ENCODE measurements at places on chromosomes 11 and 22.

DNA sequence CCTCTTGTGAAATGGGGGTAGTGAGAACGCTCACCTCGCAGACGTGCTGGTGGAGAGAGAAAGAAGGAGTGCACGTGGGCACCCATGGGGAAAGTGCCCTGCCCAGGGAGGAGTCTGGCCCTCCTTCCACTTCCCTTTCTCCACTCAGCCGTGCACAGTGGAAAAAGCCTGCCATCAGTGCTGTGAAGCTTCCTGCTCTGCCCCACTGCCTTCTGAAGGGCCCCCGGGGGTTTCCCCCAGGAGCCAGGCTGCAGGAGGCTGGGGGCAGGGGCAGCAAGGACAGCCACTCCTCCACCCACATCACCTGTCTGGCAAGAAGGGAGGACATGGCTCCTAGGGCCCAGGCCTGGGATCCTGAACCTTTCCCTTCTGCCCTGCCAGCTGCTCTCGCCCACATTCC, 7.6 kb downstream of the TP53I11 start:
- no peak for DNase-seq

GRCh38 chr22:32660292-32660691, 141.2 kb upstream of the TIMP3 start:
- peak; percentile 71 for DNase-seq

DNA sequence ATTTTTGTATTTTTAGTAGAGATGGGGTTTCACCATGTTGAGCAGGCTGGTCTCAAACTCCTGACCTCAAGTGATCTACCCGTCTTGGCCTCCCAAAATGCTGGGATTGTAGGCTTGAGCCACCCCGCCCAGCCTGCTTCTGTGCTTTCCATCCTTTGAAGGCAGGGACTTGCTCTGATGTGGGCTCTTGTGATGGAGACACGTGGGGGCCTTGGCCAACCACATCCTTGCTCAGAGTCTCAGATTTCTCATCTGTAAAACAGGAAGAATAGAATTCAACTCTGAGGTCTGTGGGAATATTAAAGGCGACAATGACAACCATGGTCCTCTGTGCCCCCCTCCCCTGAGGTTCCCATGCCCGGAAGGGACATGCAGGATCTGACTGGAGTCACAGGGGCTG, 3.8 kb upstream of the GGA1 start:
- DNase-seq: no peak

GRCh38 chr11:69444381-69445130, 36.9 kb upstream of the LINC01488 start:
- DNase-seq: peak; percentile 79

All from heart right ventricle (tissue), 16 donors.